Heart left ventricle (tissue), 16 donors: ENCODE measurements at places on chromosomes 2 and 18. TPM values are rescaled to one million over a fixed set of nuclear protein-coding genes. Genes with fewer than 3 reads are reported as not detected.

GRCh38 chr2:43612944-43613343 lies 17.1 kb upstream of the THADA start:
- no peak for DNase-seq

Gene FECH
- 73.4 TPM for total RNA-seq

GRCh38 chr2:55114597-55114996 lies 64.3 kb upstream of the RTN4 start:
- DNase-seq: no peak

Gene UBE2E3
- total RNA-seq: 47.6 TPM

GRCh38 chr2:195548198-195548940 lies 108.7 kb upstream of the SLC39A10 start:
- DNase-seq: no peak

- no peak for DNase-seq
These were observed 490.6 kb downstream of the THSD7B start for GRCh38 chr2:137255990-137256389.
